ENCODE measurements at places on chromosomes 5 and 9.

- DNase-seq, result no peak
These were observed 128.2 kb upstream of the NFIB start for GRCh38 chr9:14441976-14442651.

GRCh38 chr9:77523891-77524290 lies 124.2 kb downstream of the GNA14 start:
- no peak for DNase-seq

- DNase-seq, result no peak
These were observed 24.9 kb downstream of the MOCS2 start for GRCh38 chr5:53084546-53085255.

GRCh38 chr5:65769539-65769938 lies 47.5 kb downstream of the NLN start:
- DNase-seq, result no peak

GRCh38 chr9:124696101-124696500 lies 75.0 kb downstream of the NR6A1 start:
- DNase-seq, result no peak

- no peak for DNase-seq
These were observed 5.8 kb downstream of the OTP start for GRCh38 chr5:77632526-77633206.

DNA sequence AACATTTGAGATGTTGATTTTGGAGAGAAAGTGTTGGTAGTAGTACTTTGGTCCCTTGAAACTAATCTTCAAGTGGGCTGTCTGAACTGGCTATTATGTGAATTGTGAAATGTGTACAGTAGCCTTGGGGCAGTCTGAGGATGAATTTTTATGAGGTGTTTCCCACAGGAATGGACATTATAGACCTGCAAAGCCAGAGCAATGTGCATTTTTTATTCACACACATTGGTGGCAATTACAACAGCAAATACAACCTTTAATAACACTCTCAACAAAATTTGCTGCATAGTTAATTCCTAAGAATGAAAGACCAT lies 147.0 kb downstream of the PAM start:
- no peak for DNase-seq

GRCh38 chr5:141822144-141822543 lies 56.1 kb downstream of the PCDH1 start:
- DNase-seq, result no peak

DNA sequence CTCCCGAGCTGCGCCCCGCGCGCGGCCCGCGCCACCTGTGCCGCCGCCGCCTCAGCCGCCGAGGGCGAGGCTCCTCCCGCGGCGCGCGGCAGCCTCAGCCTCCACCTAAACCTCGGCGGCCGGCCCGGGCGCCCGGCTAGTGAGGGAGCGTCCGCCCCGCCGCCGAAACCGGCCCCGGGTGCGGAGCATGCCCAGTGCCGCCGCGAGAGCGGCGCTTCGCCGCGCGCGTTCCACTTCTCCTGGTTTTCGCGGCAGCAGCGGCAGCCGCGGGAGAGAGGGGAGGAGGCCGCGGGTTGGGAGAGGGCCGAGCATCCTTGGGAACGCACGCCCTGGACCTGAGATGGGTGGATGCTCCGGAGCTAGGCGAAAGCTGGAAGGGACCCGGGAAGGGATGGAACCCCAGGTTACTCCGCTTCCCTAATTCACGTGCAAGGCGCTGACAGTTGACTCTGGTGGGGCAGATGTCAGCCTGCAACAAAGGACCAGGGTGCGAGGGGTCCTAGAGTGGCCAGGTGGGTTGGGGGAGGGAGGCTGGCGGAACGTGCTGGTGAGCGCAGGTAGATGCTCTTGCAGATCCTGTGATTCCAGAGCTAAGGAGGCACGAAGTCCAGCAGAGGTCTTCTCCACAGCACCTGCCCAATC lies at the start of gene CTNND2:
Gene CTNND2, minus strand, starts transcription at position 182 of the 642 bp plus-strand sequence. CDS start 593 bp downstream, outside the sequence.
- DNase-seq, result no peak

DNA sequence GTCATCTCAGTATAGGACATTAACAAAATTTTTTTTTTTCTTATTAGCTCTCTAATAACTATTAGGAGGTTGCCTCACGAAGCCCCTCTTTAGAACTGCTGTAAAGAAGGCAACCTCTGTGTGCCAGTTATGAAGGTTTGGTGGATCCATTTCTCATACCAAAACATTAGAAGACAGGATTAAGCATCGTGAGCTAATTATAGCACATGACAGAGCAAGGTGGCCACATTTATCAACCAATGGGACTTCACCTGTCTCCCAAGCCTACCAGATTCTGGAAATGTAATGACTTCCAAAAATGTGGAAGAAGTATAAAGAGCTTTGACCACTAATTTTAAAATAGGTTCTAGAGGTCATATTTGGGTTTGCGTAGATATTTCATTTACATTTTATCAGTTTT lies 107.2 kb downstream of the SMARCA2 start:
- DNase-seq, result no peak

GRCh38 chr5:151477101-151477500 lies 29.7 kb downstream of the SLC36A1 start:
- no peak for DNase-seq

- DNase-seq, result peak; percentile 39
These were observed 10.5 kb upstream of the TRIM36 start for GRCh38 chr5:115180165-115180709.

DNA sequence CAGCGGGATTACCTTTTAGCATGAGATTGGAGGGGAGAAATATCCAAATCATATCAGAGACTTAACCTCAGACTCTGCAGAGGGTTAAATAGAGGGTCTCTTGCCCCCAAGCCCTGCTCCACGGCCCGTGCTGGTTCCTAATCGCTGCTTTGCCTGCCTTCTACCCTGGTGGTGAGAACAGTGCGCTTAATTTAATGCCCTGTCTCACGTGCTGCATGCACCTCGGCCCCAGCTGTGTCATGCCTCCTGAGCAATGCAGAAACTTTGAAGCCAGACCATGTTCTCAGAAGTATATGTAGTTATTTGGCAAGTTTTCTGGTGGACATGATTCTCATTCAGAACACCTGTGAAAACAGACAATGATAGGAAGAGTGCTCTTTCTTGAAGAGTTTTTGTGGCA lies 1.4 kb downstream of the OTULIN start:
- DNase-seq, result peak; percentile 63

DNA sequence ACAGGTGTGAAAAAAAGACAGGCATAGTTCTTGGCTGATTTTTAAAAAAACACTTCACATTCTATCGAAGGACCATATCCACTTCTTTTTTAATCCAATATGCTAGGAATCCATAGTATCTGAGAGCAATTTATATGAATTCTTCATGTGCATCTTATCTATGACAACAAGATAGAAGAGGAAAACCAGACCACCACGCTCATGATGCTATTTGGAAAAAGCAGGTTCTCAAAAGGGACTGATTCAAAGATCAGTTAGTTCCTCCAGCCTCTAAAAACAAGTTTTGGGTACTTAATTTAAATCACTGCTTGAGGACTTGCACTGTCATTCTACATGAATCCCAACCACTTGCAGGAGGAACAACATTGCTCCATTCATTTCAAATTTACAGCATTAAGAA lies 6.3 kb downstream of the MEF2C start:
- no peak for DNase-seq

- DNase-seq, result no peak
These were observed 3.8 kb downstream of the COL23A1 start for GRCh38 chr5:178586396-178586795.

GRCh38 chr5:157354800-157355199 lies 88.9 kb downstream of the CYFIP2 start:
- no peak for DNase-seq

DNA sequence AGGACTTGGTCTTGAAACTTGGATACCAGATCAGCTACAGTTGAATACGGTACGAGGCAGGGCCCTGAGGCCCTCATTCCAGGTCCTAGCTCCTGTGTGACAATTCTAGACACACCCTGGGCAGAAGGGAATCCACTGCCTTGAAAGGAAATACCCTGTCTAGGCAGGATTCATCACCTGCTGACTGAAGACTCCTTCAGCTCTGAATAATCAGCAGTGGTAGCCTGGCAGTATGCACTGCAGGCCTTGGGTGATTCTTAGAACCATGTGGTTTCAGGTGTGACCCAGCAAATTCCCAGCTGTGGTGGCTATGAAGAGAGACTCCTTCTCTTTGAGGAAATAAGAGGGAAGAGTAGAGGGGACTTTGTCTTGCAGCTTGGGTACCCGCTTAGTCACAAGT lies 17.2 kb upstream of the EFNA5 start:
- DNase-seq, result no peak

GRCh38 chr9:38345851-38346755 lies 46.4 kb upstream of the ALDH1B1 start:
- no peak for DNase-seq

DNA sequence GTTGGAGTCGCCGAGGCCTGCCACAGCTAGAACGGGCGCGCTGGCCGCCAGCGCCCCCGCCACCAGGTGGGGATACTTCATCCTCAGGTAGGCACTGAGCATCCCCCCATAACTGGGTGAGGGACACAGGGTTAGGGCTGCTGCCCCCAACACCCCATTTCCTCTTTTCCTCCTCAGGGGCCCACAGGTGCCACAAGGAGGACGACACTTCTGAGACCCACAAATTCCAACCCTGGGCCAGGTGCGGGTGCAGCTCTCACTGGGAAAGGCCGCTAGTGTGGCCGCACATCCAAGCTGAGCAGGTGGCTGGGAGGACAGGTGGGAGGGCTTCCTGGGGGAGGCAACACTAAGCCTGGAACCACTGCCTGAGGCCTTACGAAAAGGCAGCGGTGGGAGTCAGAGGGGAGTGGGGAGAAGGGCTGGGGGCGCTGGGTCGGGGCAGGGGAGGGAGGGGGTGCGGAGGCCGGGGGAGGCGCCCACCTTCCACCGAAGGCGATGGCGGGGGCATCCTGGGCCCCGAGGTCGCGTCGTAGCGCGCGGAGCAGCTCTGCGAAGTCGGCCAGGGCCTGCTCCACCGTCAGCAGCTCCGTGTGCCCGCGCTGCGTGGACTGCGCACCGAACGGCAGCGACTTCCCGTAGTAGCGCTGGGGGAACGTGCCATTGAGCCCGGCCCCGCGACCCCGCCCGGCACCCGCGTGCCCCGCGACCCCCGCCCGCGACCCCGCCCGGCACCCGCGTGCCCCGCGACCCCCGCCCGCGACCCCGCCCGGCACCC lies 961 bp downstream of the DPP7 start:
- DNase-seq, result peak; percentile 39

DNA sequence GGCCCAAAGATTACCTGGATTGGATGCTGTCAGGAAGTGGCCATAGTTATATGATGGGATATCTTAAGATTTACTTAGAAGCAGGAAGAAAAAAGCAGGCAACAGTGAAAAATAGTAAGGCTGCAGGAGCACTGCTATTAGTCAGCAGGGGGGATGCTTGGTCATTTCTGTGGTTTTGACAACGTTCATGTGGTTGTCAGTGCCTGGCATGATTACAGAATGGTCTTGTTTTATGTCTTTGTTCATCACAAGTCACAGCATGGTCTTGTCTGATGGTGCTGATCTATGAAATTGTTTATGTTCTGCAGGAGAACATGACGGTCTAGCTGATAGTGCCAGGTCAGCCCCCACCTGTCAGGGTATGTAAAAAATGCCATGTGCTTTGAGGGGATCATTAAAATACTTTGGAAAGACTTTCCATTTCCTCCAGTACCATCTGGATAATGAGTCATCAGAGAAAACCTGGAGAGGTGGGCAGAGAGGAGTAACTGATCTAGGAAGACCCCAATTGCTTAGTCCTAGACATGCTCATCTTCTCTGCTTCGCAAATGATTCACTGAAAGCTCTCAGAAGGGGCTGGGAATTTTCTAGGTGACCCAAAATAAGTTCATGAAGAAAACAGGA lies 48.5 kb downstream of the PLGRKT start:
- DNase-seq, result no peak

DNA sequence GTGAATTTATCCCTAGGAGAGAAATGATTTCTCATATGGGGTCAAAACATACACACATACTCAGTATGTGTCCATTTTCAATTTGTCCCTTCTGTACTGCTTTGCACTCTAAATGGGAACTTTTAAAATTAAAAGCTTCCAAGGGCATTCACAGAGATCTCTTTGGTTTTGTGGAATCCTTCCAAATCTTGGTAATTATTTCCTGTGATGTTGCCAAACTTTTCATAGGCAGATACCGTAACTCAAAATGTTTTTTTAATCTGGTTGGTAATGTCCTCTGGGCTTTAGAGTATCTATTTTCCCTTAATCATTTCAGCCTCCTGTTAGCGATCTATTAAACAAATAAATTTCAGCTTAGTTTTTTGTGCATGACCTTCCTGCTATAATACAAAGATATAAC lies 282.4 kb downstream of the ARHGEF28 start:
- DNase-seq, result no peak

- peak; percentile 60 for DNase-seq
These were observed 681 bp downstream of the MAN2A1 start for GRCh38 chr5:109690242-109690974.

DNA sequence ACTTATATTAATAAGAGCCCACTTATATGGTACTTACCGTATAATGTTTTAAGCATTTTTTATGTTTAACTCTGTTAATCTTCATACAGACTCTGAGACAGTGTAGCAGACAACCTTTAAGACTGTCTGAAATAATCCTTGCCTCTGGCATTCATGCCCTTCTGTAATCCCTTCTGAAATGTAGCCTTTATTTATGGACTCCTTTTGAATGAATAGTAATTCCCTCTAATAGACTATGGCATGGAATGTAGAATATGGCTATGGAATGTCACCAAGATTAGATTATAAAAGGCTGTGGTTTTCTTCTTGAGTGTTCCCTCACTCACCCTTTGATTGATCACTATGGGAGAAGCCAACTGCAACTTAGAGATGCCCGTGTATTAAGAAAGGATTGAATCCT lies 439.4 kb downstream of the SH3GL2 start:
- no peak for DNase-seq

DNA sequence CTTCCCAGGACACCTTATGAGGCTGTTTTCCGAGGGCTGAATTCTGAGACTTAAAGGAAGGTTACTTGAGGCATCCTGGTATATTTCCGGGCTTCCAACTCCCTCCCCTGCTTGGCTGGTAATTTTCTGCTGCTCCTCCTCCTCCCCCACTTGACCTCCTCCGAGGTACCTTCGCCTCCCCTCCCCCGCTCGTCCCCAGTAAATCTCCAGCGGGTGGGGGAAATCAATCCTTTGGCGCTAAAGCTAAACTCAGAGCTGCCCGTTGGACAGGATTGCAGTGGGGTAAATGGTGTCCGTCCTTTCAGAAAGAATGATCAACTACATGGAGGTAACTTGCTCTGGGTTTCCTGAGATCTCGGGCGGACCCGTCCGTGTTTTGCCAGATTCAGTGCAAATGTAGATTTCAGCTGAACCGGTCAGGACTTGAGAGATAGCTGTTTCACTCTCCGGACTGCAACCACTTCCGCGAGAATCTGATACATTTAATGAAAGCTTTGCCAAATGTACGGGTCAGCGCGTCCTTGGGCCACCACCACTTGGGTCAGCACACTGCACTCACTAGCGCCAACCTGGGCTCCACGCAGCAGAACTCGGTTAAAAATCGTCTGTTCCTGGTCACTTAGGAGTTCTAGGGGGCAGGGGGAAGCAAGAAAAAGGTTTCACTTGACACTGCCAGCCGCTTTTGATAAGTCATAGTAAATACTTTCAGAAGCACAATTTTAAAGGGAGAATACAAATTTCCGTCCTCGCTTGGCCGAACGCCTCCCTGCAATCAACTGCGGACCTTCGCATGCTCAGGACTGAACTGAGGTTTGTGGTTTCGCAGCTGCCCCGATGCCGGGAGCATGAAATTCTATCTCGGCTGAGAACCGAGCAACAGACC lies 4.6 kb upstream of the ISL1 start:
- no peak for DNase-seq
